ENCODE measurements at places on chromosomes 6 and 20. TPM values are rescaled to one million over a fixed set of nuclear protein-coding genes. Genes with fewer than 3 reads are reported as not detected.

The BLCAP gene
- polyA plus RNA-seq: 65.8 TPM

DNA sequence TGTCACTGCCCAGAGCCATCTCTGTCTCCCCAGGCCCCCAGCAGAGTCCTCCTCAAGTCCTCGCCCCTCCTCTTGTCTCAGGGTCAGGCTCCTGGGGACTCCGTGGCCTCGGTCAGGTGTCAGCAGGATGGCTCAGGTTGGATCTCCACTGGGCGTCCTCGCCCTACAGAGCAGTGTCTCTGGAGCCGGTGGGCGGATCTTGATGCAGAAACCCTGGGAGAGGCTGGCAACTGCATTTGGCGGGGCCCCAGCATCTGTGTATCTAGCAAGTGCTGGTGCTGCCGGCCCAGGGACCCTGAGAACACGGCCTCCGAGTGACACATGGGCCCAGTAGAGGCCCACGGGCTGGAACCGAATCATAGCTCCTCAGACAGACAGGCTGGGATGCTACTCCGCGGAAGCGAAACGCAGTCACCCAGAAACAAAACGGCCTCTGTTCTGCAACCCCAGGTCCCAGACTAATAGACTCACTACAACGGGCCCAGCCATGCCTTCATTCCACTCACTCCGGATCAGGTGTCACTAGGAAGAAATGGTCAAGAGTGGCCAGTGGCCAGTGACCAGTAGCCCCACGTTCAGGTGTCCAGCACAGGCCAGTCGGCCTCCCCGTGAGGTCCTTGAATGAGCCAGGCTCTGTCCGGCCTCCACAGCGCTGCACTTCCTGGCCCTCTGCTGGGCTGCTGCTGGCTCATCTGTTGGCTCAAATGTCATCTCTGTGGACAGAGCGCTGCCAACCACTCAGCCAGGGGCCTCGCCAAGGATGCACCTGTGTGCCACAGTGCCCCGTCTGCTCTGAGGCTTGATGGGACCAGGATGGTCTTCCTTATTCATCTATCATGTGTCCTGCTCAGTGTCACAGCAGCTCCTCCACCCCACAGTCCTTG lies 12.6 kb upstream of the FRMD1 start:
- DNase-seq: no peak

- no peak for DNase-seq
Measured at GRCh38 chr20:54550776-54551396, 75.5 kb downstream of the DOK5 start.

The TFAP2D gene
- not detected for polyA plus RNA-seq

Measured in hepatocyte (in vitro differentiated cells).